ENCODE measurements at places on chromosomes 4 and X. TPM values are rescaled to one million over a fixed set of nuclear protein-coding genes. Genes with fewer than 3 reads are reported as not detected.
A peak's percentile ranks its signal among the peaks of the same experiment; 100 is the strongest.

HPGD gene
- polyA plus RNA-seq = not detected

- no peak for DNase-seq
Observed at GRCh38 chrX:13432414-13433297, 112.8 kb upstream of the ATXN3L start.

GRCh38 chrX:96372313-96373046 lies 312.2 kb upstream of the DIAPH2 start:
- peak; percentile 38 for DNase-seq

DNA sequence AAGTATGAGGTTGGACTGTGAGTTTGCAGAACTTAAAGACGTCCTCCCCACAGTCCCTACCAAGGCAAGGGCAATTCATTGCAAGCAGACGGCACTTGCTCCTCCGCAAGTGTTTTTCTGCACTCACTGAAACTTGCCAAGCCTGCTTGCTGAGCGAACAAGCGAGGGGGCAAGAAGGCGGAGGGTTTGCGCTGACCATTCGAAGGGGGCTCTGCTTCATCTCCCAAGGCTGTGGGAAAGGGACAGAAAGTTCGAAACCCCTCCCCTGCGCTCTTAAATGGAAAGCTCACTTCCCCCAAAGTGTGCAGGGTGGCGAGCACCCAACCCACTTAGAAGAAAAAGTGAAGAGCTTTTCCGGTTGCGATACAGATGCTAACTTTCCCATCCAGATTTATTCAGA lies 1.4 kb downstream of the MID1 start:
- no peak for DNase-seq

DNA sequence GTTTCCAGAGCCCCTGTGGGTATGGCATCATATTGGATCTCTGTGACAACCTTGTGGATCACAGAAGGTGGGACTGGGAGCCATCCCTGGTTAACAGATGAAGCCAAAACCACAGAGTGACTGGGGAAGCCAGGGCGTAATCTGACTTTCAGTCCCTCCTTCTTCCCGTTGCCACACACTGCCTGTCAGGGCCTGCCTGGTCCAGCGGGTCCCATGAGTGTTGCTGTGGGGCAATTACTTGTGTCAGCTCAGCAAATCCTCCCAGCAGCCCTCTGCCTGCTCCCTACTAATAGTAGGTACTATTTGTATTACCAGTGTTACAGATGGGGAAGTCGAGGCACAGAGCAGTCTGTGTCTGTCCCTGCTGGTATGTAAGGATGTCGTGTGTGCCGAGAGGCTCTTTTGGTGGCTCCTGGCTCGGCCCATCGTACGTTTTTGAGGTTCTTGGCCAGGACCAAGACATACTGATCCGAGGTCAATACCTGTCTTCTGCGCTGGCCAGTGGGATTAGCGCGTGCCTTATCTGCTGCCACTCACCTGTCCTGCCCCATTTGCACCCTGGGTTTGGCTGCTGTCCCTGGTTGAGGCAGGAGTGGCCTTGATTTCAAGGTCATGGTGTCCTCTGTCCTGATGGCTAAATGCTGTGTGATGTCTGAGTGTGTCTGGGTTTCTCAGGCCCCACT lies 5.7 kb downstream of the NSG1 start:
- no peak for DNase-seq

HMGN5 gene
- 1.9 TPM for polyA plus RNA-seq

- DNase-seq = peak; percentile 8
Observed at GRCh38 chr4:149987330-149988086, 90.7 kb upstream of the DCLK2 start.

CDX4 gene
- polyA plus RNA-seq = not detected

RGN gene
- 0.05 TPM for polyA plus RNA-seq

STS gene
- polyA plus RNA-seq = 1.1 TPM

TCP11X2 gene
- not detected for polyA plus RNA-seq

GRCh38 chrX:66018585-66019309 lies 21.1 kb downstream of the VSIG4 start:
- DNase-seq = no peak

GRCh38 chrX:7485061-7485460 lies 337.1 kb upstream of the PUDP start:
- no peak for DNase-seq

ESX1 gene
- polyA plus RNA-seq = not detected

- DNase-seq = no peak
Observed at GRCh38 chr4:18041114-18041513, 19.6 kb upstream of the LCORL start.

GRCh38 chrX:78710171-78710570 lies 37.3 kb upstream of the LPAR4 start:
- no peak for DNase-seq

GRCh38 chr4:187961171-187961570 lies 34.4 kb upstream of the ZFP42 start:
- DNase-seq = no peak
